ENCODE measurements at places on chromosomes 12 and 14.
A peak's percentile ranks its signal among the peaks of the same experiment; 100 is the strongest.

DNA sequence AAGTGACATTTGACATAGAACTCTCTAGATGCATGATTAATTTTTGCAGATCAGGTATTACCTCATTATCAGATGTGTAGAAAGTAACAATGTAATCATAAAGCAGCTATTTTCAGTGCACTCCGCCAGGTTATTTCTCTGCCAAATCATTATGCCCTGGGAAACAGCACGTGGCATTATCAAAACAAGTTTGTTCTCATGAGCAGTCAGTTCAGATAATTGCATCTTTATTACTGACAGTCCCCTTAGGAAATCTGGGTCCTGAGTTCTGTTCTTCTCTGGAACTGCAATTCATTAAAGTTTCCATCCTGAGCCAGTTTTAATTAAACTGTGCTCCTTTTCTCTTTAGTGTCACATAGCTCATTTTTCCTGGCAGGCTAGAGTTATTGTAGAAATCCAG is 94.7 kb upstream of the KRR1 start:
- DNase-seq, result no peak

DNA sequence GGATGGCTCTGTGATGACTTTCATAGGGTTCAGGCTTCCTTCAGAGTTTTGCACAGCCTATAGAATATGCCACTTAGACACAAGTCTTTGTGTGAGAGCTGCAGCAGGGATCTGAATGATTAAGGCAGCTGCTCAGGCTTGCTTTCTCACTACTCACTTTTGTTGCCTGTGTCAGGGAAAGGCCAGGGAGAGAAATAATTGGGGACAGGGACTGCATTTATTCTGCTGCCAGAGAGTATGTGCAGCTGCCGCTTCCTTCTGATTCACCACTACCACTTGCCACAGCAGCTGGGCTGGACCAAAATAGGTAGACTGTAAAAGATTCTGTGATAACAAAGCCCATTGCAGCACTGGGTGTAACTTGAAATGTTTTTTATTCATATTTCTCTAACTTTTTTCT is 49.7 kb downstream of the TRMT5 start:
- peak; percentile 16 for DNase-seq

DNA sequence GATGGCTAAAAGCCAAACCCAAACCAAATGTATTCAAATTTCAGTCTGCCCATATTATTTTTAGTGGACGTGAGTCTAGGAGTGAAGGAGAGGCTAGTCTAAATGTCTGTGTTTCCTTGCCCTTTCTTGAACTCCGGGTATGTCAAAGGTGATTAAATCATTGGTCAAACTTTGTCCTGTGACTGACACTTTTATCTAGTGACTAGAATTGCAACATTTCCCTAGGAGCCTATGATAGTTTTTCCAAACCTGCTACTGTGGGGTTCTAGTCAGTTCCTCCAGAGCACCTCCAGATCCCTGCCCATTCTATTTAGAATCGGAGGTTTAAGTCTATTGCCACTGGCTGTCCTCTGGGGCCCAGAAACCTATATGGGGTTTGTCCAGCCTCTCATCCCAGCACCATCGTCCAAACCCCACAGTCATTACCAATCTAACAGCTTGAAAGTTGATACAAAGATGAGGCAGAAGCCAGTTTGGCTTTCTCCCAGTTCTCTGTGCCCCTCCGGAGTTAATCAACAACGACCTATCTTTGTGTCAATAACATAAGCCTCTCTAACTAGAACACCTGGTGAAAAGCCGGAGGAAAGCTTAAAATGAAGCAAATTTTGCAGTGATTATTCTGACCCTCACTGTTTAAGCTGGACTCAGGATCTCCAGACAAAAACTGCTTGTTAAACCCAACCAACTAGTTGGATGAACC is 306.7 kb downstream of the ZFP36L1 start:
- DNase-seq, result no peak

- no peak for DNase-seq
Observed at GRCh38 chr14:47678157-47678556, 2.8 kb upstream of the MDGA2 start.

- no peak for DNase-seq
Observed at GRCh38 chr12:68159681-68160304, at the start of gene IFNG. TSS of gene IFNG (minus strand) at chr12:68159740. CDS start at chr12:68159615, 125 bp downstream.

GRCh38 chr12:132389026-132389425 is 59.6 kb upstream of the GALNT9 start:
- DNase-seq, result no peak

DNA sequence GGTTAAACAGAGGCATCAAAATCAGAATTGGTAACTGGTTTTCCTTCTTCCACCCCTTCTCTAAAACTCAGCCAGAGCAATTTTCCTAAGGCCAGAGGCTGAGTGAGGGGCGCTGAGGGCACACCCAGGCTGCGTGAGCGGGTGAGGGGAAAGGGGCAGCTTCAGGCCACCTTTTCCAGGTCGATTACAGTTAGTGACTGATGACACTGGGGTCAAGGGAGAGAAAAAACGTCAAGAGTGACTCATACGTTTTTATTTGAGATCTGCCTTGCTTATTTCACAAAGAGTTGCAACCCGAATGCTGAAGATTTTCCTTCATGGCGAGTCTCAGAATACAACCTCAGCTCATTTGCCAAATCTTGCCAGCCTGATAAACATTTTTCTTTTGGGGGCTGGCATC is 46.7 kb upstream of the EVL start:
- DNase-seq, result no peak

DNA sequence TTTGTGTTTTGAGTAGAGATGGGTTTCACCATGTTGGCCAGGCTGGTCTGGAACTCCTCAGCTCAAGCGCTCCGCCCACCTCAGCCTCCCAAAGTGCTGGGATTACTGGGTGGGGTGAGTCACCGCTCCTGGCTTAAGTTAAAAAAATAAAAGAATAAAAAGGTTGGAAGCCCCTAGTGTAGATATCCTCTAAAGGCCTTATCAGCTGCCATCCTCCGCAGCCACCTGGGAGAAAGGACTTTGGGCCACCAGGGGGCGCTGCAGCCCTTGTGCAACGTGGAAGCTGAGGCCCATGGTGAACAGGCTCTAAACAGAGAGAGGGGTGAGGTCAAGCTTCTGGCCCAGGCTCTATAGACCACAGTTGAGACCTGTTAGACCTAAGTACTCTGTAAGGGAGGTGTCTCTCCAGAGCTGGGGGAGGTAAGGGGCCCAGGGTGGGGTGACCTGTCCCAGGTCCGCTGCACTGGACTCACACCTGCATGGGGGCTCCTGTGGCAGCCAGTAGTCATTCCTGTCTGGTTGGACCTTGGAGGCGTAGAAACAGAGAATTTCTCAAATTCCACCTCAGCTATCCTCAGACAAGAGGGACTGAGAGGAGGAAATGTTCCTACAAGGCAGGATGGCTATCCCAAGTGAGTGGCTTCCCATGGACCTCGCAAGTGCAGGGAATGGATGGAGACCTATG is 14.0 kb upstream of the RACGAP1 start:
- peak; percentile 94 for DNase-seq

DNA sequence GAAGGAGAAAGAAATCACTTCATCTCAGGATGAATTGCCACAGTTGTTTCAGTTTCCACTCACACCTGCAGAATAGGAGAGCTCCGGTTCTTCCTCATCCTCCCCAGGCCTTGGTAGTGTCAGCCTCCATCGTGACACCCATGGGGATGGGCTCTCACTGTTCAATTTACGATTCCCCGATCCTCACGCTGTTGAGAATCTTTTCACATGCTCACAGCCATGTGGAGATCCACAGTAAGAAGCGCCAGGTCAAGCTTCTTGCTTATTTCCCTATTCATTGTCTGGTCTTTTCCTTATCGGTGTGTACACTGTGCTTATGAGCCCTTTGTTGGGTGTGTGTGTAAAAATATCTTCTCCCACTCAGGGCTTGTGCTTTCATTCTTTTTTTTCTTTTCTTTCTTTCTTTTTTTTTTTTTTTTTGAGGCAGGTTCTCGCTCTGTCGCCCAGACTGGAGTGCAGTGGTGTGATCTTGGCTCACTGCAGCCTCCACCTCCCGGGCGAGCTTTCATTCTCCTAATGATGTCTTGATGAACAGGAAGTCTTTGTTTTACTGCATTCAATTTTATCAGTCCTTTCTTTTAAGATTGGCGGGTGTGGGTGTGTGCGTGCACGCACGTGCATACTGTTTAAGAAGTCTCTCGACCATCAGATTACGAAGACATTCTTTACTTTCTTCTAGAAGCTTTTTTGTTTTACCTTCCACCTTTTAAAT is 21.5 kb downstream of the RIN3 start:
- DNase-seq, result peak; percentile 49

DNA sequence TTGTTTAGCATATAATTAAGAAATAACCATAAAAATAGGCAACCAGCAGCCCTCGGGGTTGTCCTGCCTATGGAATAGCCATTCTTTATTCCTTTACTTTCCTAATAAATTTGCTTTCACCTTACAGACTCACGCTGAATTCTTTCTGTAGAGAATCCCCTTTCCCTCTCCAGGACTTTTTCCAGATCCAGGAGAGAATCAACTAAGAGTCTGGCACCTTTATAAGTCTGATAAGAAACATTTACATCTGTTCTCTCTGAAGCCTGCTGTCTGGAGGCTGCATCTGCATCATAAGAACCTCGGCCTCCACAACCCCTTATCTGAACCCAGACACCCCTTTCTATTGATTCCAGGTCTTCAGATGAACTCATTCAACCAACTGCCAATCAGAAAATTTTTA is 32.3 kb downstream of the RIMBP2 start:
- DNase-seq, result no peak

DNA sequence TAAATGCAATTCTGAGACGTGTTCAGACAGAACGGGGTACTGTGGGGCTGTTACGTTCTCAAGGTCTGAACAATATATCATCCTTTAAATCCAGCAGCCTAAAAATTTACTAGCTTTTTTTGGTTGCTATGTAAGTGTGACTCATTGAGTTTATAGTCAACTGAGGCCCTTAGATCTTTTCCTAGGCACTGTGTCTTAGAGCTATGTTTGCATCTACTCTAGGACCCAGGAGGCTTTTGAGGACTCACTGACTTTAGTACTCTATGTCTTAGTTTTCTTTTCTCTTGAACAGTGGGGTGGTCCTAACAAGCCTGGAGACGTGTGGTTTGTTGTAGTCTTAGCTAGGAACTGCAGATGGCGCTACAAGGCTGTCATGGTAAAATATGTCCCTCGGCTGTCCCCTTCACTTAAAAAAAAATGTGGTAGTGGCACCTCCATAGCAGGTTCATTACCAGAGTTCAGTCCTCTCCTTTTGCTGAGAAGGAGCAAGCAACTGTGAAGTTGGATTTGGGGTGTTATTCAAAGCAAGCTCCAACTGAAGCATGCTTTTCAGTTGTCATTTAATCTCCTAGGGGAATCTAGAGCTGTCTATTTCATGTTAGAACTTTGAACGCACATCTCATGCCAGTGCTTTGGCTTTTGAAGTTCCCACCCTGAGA is 8.7 kb upstream of the SPATS2 start:
- peak; percentile 87 for DNase-seq

- DNase-seq, result peak; percentile 20
Observed at GRCh38 chr12:51392556-51393237, 1.5 kb upstream of the GALNT6 start.

DNA sequence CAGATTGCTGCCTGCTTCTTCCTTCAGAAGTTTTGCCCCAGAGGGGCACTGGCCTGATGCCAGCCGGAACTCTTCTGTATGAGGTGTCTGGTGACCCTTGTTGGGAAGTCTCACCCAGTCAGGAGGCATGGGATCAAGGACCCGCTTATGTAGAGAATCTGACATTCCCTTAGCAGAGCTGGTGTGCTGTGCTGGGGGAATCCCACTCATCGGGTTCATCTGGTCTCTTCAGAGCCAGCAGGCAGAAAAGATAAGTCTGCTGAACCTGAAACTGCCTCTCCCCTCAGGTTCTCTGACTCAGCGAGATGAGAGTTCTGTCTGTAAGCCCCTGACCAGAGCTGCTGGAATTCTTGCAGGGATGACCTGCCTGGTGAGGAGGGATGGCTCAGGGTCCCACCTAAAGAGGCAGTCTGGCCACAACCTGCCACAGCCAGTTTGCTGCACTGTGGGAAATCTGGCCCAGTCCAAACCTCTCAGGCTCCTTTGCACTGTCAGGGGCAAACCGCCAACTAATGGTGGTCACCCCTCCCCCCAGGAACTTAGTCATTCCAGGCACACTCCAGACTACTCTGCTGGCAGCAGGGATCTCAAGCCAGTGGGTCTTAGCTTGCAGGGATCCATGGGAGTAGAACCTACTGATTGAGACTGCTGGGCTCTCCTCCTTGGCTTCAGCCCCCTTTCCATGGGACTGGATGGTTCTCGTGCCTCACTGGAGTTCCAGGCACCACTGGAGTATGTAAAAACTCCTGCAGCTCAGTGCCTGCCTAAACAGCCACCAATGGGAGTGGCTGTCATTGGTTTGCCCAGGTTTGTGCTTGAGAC is 4.1 kb downstream of the CLEC2D start:
- DNase-seq, result peak; percentile 27

DNA sequence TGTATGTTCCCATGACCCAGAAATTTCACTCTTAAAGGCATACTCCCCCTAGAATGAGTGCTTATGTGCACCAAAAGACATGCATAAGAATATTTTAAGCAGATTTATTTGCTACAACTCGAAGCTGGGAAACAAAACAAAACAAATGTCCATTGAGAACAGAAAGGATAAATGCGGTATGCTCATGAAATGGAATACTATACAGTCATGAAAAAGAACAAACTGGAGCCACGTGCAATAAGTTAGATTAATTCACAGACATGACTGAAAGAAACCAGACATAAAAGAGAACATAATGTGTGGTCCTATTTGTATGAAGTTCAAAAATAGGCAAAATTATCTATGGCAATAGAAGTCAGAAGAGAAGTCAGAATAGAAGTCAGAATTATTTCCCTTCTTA is 69.9 kb downstream of the TBX3 start:
- no peak for DNase-seq

- no peak for DNase-seq
Observed at GRCh38 chr12:64229796-64230195, 7.7 kb upstream of the KICS2 start.

GRCh38 chr14:47454025-47454424 is 221.4 kb downstream of the MDGA2 start:
- DNase-seq, result no peak

GRCh38 chr12:12158858-12159257 is 88.1 kb downstream of the BCL2L14 start:
- DNase-seq, result no peak

GRCh38 chr12:124205405-124205804 is 89.5 kb upstream of the RFLNA start:
- no peak for DNase-seq

GRCh38 chr14:67166450-67166853 is 22.8 kb upstream of the GARIN2 start:
- peak; percentile 52 for DNase-seq

DNA sequence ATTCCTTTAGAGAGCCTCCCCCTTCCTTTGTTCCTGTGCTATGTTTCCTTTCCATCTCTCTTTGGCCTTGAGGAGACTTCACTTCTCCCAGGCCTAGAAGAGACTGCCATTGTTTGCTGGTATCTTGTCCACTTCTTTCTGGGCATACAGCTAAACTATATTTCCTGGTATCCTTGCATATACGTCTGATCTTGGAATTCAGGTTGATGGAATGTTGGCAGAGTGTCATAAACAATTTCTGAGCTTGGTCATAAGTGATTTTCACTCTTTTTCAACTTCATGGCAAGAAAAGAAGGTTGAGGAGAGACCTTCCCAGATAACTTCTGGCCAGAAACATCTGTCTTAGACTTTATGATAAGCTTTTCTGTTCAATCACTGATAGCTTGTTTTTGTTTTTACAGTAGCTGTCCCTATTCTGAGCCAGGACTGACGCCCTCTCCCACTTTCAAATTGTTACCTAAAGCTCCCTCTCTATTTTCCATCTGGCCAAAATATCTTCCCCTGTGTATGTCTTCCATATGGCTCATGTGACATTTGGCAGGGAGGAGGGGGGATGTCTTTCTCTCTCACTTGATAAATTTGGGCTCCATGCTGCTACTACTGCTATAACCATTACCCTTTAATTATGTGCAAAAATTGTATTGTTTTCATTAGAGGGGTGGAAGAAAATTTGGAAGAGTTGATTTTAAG is 457.0 kb downstream of the ADAMTS20 start:
- no peak for DNase-seq
